ENCODE measurements at places on chromosomes 1 and 21. TPM values are rescaled to one million over a fixed set of nuclear protein-coding genes. Genes with fewer than 3 reads are reported as not detected.

- no peak for DNase-seq
Measured at GRCh38 chr1:15950302-15950701, 25.6 kb downstream of the ZBTB17 start.

GRCh38 chr1:201537467-201537866 lies 1.5 kb upstream of the NAV1 start:
- DNase-seq, result no peak

DNA sequence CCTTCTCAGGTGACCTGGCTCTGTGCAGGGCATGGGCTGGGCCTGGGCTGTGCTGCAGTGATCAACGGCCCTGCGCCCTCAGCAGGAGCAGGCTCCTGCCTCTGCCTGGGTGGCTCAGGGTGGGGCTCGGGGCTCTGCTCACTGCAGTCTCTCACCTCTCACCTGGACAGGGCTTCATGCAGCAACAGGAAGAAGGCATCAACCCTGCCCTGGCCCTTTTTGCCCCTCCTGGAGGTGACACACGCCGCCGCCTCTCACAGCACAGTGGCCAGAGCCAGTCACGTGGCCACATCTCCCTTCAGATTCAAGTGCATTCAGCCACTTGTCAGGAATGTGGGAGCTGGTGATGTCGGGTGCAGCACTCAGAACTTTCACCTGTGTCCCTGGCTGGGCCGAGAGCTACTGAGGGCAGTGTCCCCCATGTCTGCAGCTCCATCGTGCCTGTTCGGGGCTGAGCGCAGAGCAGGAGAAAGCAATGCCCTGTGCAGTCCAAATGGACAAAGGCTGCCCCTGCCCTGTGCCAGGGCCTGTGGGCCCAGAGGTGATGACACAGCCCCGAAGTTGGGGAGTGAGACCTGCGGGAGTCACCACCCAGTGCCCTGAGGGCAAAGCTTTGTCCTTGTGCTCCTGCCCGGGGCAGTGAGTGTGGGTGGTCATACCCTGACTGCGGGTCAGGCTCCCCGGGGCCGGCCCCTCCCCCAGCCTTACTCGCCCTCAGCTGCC lies 314.0 kb downstream of the PTPRU start:
- no peak for DNase-seq

Gene KPRP
- not detected for total RNA-seq

Gene FAM131C
- total RNA-seq, result 1.4 TPM

Gene KRTAP10-6
- not detected for total RNA-seq

DNA sequence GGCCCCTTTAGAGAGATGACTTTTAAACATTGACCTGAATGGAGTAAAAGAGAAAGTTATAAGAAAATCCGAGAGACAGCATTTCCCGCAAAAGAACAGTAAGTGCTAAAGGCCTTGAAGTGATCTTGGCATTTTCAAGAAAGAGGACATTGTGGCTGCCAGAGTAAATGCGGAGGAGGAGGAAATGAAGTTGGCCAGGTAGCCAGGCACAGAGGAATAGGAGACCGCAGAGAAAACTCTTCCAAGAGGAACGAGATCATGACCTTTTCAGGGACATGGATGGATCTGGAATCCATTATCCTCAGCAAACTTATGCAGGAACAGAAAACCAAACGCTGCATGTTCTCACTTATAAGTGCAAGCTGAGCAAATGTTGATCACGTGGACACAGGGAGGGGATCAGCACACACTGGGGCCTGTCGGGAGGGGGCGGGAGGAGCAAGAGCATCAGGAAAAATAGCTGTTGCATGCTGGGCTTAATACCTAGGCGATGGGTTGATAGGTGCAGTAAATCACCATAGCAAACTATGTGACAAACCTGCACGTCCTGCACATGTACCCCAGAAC lies 49.7 kb downstream of the EEIG2 start:
- DNase-seq, result no peak

GRCh38 chr1:66375125-66375524 lies 158.8 kb upstream of the SGIP1 start:
- DNase-seq, result no peak

GRCh38 chr21:32334980-32335531 lies 36.4 kb downstream of the MRAP start:
- no peak for DNase-seq

- DNase-seq, result no peak
Measured at GRCh38 chr1:33180226-33180910, 1.5 kb downstream of the TRIM62 start.

Gene NBL1
- total RNA-seq, result 69.9 TPM

Gene XCL1
- not detected for total RNA-seq

Gene ENAH
- total RNA-seq, result 69.2 TPM

Gene RXRG
- total RNA-seq, result 0.98 TPM

Gene FHL3
- 25.1 TPM for total RNA-seq

DNA sequence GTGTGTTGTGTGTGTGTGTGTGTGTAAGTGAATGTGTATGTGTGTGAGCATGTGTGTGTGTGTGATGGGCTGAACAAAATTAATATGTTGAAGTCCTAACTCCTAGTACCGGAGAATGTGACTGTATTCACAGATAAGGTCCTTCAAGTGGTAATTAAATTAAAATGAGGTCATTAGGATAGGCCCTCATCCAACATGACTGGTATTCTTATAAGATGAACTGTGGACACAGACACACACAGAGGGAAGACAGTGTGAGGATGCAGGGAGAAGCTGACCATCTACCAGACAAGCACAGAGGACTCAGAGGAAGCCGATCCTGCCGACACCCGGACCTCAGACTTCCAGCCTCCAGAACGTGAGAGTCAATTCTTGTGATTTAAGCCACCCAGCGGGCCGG lies 91.2 kb upstream of the PGBD5 start:
- no peak for DNase-seq

DNA sequence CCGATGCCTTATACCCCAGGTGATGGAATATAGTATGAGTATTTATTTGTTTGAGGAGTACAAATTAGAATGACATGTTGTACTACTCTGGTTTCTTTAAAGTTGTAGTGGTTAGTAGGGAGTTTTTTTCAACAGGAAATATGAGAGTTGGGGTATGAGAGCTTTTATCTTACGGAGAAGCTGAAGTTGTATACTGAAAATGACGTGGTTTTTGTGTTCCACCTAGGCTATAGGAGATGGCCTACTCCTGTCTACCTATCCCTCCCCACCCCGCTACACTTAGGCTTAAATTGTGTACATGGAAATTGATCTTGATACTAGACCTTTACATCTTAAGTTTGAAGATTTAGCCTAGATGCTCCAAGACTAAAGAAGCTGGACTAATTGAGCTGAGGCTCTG lies 6.8 kb upstream of the HAX1 start:
- no peak for DNase-seq

DNA sequence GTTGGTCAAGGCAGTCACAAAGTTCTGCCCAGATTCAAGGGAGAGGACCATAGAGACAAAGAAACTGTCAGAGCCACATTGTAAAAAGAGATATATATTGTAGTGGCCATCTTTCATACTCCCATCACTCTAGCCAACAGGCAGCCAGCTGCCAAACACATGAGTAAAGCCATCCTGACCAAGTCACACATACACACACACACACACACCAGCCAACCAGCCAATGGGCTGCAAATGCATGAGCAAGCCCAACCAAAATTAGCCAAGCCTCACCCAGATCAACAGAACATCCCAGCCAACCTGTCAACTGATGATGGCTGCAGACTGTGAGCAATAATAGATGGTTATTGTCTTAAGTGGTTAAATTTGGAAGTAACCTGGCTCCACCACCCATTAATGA lies 120.7 kb downstream of the SEC16B start:
- DNase-seq, result no peak

GRCh38 chr1:243917863-243918565 lies 68.0 kb upstream of the AKT3 start:
- DNase-seq, result no peak

DNA sequence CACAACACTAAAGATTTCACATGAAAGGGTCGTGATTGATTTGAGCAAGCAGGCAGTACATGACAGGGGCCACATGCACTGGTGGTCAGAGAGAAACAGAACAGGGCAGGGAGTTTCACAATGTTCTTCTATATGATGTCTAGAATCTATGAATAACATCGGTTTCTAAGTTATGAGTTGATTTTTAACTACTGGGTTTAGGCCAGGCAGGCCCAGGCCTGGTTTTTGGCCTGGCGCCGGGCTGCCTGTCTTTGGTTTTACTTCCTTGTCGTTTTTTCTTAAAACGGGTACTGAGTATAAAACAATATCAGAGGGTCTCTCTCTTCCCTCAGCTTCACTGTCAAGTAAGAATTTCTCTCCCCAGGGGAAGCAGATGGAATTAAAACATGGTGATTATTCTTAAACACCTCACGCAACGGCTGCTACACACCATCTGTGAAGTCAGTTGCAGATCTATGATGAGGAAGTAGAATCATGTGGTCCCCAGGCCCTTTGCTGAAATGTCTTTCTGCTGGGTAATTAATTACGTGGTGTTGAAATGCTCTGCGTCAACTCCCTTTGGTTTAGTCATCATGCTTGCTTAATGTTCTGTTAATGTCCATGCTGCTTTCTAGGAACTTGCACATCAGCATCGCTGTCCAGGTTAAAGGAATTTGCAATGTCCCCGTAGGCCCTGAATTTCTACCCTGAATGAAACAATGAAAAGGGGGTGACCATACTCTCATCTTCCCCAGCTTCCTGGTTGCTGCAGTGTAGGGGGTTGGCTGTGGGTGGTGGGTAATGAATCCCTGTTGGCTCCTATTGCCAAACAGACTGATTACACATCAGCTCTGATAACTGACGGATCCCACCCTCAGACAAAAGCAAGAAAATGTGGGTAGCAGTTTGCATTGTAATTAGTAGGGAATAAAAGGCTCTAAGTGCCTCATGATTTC lies 70.3 kb downstream of the SERINC2 start:
- no peak for DNase-seq

GRCh38 chr1:53448241-53448841 lies 10.9 kb upstream of the DMRTB1 start:
- DNase-seq, result no peak

Gene LCE1A
- not detected for total RNA-seq

DNA sequence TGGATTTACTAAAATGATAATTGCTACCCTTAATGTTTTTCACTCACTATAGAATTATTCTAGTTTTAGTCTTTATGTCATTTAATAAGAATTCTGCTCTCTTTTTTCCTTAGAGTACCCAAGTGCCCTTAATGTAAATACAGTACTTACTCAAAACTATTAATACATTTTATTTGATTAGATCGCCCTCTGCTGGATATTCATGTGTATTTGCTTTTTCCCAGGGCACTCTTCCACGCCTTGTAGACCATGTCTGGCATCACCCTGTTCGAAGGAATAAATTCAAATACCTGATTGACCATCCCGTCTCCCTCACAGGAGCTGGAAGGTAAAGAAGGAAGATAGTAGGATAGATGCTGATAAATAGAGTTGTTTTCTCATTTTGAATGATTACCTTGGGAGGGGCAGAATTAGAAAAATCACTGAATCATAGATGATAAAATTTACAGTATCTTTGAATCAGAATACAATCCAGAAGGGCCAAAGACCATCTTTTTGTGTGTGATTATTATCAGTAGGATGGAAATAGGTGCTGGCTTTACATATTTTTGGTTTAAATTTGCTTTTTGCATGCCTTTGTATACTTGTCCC lies 4.1 kb downstream of the AXDND1 start:
- no peak for DNase-seq

- no peak for DNase-seq
Measured at GRCh38 chr1:30743584-30744059, 14.0 kb downstream of the LAPTM5 start.

- no peak for DNase-seq
Measured at GRCh38 chr1:159779403-159779851, 1.3 kb upstream of the DUSP23 start.

DNA sequence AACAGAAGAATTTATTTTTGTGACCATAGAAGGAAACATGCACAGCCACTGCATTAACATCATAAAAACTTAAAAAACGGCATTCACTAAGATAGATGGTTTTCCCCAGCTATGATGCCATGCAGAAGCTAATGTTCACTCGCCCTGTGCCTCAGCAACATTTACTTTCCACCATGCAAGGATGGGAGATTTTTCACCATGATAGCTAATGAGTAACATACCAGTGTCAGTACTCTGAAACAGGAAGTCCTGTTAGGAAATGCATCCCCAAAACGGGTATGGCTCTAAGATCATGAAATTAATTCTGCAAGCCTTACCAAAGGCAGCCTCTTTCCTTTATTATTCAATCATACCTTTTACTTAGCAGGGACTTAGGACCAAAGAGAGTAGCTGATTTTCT lies 17.5 kb upstream of the VAMP3 start:
- DNase-seq, result no peak

DNA sequence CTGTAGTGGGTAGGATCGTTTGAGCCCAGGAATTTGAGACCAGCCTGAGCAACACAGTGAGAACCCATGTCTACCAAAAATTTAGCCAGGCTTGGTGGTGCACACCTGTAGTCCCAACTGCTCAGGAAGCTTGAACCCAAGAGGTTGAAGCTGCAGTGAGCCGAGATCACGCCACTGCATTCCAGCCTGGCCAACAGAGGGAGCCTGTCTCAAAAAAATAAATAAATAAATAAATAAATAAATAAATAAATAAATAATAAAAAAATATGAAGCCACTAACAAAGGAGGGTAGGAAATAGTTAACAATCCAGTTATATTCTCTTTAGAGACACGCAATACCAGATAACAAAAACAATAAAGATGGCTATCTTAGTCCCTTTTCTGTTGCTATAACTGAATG lies 11.9 kb upstream of the CBR3 start:
- no peak for DNase-seq

Gene NAXE
- total RNA-seq, result 98.4 TPM

Gene S100A7
- total RNA-seq, result 10.2 TPM

- no peak for DNase-seq
Measured at GRCh38 chr21:26505211-26505610, 67.9 kb downstream of the CYYR1 start.

- no peak for DNase-seq
Measured at GRCh38 chr1:119081700-119082099, 58.8 kb downstream of the WARS2 start.
